ENCODE measurements at places on chromosomes 3 and 15.
A peak's percentile ranks its signal among the peaks of the same experiment; 100 is the strongest.

DNA sequence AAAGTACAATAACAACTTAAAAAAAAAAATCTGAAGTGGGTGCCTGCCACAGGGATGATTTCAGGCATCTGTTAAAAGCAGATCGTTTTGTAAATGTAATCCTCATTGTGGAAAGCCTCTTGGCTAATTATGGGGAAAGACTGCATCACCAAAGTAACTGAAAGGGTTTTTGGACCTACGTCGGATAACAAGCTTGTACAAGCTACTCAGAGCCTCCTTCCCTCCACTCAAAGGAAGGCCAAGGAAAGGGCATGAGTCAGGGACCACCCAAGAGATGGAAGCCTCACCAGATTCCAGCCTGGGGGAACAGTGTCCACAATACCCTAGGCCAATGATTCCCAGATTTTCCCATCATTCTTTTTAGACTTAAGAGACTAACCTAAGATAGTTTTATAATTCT, 84.3 kb downstream of the ATP1B3 start:
- DNase-seq: no peak

DNA sequence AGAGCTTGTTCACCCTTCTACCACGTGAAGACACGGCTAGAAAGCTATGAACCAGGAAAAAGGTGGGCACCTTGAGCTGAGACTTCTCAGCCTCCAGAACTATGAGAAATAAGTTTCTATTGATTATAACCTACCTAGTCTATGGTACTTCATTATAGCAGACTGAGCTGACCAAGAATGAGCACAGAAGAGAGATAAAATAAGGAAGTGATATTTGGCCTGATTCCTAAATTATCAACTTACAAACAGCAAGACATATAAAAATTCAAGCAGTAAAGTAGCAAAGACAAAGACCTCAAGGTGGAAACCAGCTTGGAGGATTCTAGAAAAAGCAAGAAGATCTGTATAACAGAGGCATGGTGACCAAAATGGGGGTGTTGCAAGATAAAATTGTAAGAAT, 63.9 kb upstream of the OSTN start:
- no peak for DNase-seq

DNA sequence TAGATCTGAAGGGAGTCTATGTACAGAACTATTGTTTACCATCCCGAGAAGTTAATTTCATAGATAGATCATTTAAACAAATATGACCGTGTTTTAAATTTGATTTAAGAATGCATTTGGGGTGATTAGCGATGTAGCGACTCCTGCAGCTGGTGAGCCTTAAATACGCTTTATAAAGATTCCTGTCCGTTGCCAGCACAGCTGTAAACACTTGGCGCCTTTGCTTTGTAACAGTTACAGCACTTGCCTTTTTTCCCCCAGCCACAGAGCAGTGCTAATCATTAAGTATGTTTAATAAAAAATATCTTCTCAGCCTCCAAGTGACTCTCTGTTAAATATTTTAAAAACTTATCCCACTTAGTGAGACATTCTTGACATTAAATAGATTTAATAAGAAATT, 333.8 kb downstream of the FEZF2 start:
- no peak for DNase-seq

DNA sequence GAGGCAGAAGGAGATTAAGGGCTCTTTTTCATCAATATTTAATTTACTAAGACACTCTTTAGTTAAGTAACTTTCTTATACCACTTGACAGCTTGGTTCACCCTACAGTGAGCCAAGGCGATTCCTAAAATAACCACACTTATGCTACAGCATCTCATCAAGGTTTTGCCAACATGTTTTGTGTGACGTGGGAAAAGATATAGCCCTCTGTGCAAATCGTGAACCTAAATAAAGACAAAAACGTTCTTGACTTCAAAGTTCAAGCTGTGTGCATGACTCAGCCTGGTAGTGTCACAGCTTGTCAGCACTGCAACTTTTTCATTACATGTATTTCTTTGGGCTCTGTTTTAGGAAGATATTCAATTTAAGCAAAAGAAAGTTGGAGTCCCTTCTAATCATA, 297.0 kb upstream of the EPHA3 start:
- no peak for DNase-seq

- no peak for DNase-seq
Measured at GRCh38 chr15:83602021-83602420, 51.9 kb upstream of the ADAMTSL3 start.

- no peak for DNase-seq
Measured at GRCh38 chr3:129257609-129258008, 8.2 kb downstream of the COPG1 start.

DNA sequence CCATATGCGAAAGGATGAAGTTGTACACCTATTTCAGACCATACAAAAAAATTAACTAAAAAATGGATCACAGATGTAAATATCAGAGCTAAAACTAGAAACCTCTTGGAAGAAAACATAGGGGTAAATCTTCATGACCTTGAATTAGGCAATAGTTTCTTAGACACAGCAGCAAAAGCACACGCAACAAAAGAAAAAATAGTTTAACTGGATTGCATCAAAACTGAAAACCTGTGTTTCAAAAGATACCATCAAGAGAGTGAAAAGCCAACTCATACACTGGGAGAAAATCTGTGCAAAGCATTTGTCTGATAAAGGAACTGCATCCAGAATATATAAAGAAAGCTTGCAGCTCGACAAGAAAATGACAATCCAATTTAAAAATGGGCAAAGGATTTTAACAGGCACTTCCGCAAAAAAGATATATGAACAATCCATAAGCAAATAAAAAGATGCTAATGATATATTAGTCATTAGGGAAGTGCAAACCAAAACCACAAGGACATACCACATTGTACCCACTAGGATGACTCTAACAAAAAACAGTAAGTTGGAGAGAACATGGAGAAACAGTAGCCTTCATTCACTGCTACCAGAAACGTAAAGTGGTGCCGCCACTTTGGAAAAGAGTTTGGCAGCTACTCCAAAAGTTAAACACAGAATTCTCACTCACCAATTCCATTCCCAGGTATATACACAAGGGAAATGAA, 263.1 kb downstream of the ADAMTS17 start:
- DNase-seq: no peak

DNA sequence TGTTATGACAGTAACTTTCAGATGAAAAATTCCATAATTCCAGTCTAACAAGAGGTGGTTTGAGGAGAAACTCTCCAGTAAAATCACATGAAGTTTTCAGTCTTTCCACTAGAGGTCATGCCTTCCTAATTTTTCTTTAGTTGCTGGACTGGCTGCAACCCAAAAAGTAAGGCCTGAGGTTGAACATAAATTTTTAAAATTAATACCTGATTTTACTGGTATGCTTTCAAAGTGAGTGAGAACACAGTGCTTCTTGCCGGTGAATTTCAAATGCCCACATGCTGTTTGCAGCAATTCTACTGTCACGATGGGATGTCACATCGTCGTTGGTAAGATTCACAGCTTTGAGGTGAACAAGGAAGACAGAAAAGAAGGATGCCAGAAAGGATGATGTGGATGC, 89.0 kb upstream of the FGF12 start:
- no peak for DNase-seq

- no peak for DNase-seq
Measured at GRCh38 chr15:101326462-101327146, 31.6 kb upstream of the SNRPA1 start.

DNA sequence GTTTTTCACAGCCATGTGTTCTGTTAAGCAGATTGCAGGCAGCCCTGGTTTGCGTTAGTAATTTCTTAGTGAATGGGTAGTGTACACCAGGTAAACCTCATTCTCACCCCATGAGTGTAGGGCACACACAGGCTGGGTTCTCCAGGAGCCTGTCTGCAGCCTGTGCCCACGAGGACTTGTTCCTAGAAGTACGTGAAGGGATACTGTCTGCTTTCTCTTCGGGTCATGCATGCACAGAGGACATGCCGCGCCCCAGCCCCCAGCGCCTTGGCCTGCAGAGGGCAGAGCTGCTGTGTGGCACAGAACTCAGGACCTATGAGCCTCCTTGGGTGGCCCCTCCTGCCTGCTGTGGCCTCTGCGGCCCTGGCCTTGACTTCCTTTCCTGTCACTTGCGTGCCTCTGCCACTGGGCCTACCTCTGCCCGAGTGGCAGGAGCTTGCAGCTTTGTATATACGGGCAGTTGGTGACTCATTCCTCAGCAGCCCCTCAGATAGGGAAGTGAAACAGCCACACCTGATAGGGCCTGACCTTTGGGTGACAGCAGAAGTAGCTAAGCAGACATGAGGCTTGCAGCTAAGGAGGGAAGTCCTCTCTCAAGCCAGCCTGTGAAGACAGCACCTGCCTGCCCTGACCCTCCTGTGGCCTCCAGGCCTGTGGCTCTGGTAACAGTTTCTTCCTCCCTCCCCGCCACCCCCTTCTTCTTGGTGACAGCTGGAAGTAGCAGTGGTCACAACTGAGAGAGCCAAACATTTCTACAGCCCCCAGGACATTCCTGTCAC, 19.5 kb downstream of the PPCDC start:
- DNase-seq: no peak

DNA sequence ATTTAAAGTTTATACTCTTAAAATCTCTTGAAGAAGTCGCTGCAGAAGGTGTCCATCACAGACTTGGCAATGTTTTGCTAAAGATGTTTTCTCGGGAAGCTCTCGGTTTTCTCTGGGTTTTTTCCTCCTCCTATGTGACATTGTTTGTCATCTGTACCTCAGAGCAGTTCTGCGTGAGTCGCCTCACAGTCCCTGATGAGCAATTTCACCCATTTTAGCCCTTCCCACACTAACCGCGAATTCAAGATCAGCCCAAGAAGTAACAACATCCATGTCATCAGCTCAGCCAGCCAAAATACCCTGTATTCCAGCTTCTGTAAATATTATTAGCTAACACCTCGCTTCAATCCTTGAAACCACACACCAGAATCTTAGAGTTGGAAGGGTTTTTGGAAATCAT, 224.3 kb upstream of the SETMAR start:
- DNase-seq: no peak

- DNase-seq: no peak
Measured at GRCh38 chr15:31301673-31301990, 25.0 kb upstream of the KLF13 start.

DNA sequence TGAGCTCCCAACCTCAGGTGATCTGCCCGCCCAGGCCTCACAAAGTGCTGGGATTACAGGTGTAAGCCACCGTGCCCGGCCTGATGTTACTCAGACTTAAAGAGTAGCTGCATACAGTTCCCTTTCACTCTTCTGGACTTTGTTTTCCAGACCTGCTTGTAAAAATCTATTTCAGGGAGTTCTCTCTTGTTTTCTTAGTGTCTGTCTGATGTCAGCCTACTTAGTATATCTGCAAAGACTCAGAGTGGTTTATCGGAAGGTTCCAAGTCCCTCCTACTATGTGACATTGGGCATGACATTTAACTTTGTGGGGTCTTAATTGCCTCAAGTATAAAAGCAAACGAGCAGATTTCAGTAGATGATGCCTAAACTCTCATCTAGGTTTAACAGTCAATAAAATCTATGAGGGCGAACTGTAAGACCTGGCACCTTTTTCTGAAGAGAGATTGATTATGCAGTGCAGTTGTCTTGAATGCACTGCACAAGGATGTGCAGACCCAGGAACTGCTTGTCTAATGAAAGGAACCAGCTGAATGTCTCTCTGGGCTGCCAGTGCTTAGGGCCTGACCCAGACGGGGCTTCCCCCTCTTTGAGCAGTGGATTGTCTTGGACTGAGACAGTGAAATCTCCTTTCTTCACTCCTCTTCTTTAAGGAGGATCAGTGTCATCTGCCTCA, 301.4 kb downstream of the PTPRG start:
- DNase-seq: no peak

GRCh38 chr15:96115642-96116041, 214.9 kb upstream of the NR2F2 start:
- peak; percentile 34 for DNase-seq

DNA sequence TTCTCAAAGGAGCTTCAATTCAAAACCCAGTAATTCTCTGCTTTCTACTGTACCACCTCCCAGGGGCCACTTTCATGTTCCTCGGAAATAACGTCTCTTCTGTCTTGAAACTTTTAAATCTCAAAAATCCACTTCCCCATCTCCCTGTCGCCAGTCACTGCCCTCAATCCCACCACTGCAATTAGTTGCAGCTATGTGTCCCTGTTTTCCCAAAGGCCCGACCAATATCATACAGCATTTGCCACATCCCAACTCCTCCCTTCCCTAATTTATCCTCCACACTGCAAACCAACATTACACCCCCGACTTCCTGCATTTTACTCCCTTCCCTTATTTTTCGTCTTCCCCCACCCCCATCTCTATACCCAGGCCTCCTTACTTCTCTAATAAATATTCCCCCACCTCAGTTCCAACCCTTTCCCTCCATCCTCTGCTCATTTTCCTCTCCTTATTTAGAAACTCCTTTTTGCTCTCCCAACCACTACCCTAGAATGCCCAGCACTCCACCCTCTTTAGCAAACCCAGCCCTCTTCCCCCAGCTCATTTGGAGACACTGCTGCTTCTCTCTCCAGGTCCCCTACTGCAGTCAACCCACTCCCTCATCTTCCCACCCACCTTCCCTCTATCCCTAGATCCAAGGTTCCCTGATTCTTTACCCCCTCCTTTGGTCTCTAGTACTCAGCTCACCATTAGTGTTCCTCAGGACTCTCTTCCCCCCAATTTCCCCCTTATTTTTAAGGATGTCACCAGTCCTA, 1.1 kb downstream of the NPTN start:
- no peak for DNase-seq

DNA sequence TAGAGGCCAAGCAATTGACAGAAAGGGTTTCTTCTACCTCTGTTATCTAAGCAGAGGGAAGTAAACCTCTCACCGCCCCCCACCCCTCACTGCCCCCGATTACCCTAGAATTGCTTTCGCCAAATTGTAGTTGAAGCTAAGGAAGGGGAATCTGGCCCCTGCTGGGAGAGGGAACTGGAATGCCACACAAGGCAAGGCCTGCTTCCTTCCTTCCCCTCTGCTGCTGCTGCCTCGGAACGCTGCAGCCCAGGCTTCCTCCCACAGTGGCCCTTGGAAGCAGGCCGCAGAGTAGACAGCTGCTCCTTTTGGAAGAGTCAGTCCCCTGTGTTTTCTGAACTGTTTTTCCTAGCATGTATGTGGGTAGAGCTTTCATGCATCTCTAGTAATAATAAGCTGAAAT, 21.6 kb downstream of the RLBP1 start:
- DNase-seq: no peak

GRCh38 chr3:99356696-99357095, 281.7 kb upstream of the COL8A1 start:
- no peak for DNase-seq

DNA sequence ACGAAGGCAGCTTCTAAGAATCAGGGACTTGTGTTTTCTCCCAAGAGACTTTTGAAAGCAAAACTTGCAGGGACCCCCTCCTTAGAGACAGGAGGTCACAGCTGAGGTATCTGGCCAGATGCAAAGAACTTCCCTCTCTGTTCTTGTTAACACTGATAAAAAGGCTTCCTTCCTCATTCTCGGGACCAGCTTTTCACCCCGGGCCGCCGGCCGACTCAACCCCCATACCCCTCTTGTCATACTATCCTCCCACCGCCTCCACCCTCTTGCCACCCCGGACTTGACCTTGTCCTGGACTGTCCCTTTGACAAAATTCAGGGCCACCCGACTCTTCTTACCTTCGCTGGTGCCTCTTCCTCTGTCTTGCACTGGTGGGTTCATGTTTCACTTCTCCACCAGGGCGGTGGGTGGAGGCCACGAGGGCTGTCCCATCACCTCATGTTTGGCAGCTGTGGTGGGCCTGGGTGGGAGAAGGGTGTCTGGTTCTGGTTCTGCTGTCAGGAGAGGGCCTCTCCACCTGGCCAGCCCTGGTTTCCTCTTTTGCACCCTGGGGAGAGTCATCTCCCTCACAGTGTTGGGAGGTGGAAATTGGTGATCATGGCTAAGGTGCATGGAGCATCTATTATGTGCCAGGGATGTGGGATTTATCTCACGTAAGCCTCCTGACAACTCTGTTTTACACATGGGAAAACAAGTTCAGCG, 32.5 kb downstream of the BHLHE40 start:
- DNase-seq: no peak

- no peak for DNase-seq
Measured at GRCh38 chr3:16198427-16198826, 23.9 kb downstream of the GALNT15 start.
